ENCODE measurements at places on chromosomes 7 and 10. TPM values are rescaled to one million over a fixed set of nuclear protein-coding genes. Genes with fewer than 3 reads are reported as not detected.

The ITIH5 gene
- total RNA-seq, result 0.17 TPM

The PLCE1 gene
- 3.3 TPM for total RNA-seq

The GPER1 gene
- 3.6 TPM for total RNA-seq

The BUD23 gene
- total RNA-seq, result 50.1 TPM

The FKBP6 gene
- not detected for total RNA-seq

The PLXNA4 gene
- total RNA-seq, result 2.5 TPM

The TMEM184A gene
- under 0.01 TPM for total RNA-seq

The TSC22D4 gene
- 14.5 TPM for total RNA-seq

The CYP2E1 gene
- total RNA-seq, result 0.52 TPM

The DKK1 gene
- 18.4 TPM for total RNA-seq

The FGL2 gene
- total RNA-seq, result 170 TPM

The GATA3 gene
- not detected for total RNA-seq

The INTS1 gene
- 28.5 TPM for total RNA-seq

The IQUB gene
- total RNA-seq, result 0.69 TPM

The PITX3 gene
- total RNA-seq, result 0.16 TPM

The OR2A7 gene
- 0.09 TPM for total RNA-seq

The ANXA8 gene
- 0.52 TPM for total RNA-seq

All from bronchial smooth muscle cell (primary cell).